ENCODE measurements at places on chromosomes 7 and 10.
A peak's percentile ranks its signal among the peaks of the same experiment; 100 is the strongest.

- DNase-seq: no peak
These were observed 2.0 kb downstream of the ELN start for GRCh38 chr7:74029991-74030415.

GRCh38 chr10:122126763-122127659, 138.0 kb downstream of the TACC2 start:
- DNase-seq: no peak

DNA sequence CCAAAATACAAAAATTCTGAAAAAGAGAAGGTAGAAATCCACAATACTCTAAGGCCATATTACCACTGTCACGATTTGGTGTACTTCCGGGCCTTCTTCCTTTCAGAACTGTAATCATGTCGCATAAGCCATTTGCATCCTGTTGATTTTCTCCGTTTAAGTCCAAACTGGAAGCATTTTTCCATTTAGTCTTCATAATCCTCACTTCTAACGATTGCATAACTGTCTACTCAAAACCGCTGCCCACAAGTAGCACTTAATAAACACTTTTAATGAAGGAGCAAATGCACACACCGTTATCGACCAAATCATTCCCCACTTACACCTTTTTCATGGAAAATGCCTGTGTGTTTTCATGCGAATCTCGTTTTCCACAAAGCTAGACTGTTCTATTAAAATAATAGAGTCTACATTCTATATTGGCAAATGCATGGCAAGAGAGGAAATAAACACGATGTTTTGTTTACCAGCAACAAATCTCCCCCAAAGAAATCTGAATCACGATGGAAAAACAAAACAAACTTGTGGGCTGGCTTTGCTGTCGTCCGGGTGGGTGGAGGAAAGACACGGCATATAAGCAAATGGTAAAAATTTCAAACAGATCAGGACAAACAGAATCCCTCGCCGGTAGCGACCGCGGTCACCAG, 1.0 kb downstream of the ATE1 start:
- peak; percentile 58 for DNase-seq

- no peak for DNase-seq
These were observed 410.0 kb upstream of the SEMA3D start for GRCh38 chr7:85596827-85597226.

DNA sequence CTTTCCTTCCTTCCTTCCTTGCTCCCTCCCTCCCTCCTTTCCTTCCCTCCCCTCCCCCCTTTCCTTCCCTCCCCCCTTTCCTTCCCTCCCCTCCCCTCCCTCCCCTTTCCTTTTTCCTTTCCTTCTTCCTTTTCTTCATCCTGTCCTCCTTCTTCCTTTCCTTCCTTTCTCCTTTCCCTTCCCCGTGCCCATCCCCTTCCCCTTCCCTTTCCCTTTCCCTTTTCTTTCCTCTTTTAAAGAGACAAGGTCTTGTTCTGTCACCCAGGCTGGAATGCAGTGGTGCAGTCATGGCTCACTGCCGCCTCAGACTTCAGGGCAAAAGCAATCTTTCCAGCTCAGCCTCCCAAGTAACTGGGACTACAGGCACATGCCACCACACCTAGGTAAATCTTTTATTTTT, 54.0 kb downstream of the KIF20B start:
- no peak for DNase-seq

GRCh38 chr7:79647711-79648110, 194.2 kb upstream of the MAGI2 start:
- no peak for DNase-seq

GRCh38 chr10:4067531-4067930, 282.5 kb upstream of the KLF6 start:
- no peak for DNase-seq

DNA sequence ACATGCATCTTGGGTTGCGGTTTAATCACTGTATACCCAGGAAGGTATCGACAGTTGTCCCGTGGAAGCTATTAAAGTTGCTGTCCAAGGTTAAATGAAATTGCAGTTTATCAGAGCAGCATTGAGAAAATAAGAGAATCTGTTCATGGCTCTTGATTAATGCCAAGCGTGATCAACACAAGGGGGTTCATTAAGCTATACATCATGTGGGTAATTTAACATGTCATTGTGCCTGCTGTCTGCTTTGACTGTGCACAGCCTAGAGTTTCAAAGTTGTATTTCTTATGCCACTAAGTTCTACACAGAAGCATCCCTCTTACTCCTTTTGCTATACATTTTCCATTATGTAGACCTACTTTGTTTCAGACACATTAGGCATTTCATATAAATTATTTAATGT, 74.8 kb upstream of the SP8 start:
- no peak for DNase-seq

DNA sequence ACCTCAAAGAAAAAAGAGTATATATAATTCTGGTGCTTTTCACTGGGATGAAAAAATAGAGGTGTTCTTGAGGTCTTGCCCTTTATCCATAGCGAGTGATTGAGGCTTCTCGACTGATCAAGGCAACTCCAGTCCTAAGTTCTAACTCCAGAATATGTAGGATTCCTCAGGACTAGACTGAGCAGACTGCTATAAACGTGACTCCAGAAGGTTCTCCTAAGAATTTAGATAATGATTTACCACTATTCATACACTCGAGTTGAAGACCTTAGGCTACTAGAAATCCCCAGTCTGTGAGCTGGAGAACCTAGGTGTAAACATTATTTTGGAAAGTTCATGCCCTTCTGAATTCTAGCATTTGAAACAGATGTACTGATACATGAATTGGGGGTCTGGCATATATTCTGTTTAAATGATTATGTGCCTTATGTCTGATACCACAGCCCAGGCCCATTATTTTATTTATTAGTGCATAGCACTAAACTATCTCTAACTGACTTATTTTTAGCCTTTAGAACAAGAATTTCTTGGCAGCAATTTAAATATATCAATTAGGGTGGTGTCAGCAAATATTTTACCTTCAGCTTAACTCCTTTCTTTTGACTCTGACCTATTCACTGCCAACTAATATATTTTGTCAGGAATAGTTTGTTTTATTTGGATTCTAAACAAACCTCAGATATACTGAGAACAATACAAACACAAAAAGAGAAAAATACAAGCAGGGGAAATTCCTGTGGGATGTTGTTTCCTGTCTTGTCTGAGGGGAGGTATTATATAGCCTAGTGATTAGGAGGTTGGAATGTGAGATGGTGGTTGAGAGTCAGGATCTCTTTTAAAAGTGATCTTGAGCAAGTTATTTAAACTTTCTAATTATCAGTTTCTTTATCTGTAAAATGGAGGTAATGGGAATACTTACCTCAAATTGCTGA, 75.8 kb downstream of the PODXL start:
- DNase-seq: no peak

GRCh38 chr7:24847754-24848153, 90.5 kb upstream of the GSDME start:
- DNase-seq: no peak

DNA sequence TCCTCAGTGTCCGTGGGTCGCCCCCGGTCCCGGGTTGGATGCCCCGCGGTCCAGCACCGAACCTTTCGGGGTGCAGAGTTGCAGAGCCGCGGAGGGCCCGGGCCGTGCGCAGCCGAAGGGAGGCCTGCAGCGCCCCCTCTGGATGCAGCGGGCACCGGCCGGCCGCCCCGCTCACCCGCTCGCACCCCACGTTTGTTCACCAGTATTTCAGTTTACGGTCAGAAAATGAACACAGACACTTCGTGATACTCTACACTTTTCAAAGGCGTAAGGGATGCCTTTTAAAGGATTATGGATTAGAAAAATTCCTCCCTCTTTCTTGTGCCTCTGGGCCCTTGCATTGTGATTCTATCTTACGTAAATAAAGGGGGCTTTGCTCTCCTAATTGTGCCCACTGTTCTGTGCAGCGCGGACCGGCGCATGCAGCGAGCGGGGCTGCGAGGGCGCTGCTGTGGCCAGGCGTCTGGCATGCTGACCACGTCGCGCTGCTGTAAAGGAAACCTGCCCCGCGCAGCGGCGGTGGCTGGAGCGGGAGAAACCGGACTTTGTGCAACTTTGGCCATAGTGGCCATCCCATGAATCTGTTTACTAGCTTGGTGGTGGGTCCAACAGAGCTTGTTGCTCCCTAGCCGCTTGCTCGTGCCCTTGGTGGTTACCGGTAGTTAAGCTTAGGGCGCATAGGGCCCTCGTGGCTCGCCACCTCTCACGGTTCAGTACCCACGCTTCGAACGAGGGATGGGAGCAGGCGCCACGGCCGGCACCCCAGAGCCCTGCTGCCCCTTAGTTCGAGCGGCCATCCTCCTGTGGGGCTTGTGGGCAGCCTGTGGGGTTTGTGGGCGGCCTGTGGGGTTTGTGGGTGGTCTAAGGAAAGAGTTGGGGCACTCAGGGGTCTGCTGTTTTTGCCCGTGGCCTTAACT, 739 bp upstream of the MEST start:
- DNase-seq: peak; percentile 66

All from hematopoietic multipotent progenitor cell treated with erythropoietin and hydrocortisone succinate and interleukin-3 and kit ligand, for 6 days (in vitro differentiated cells).